IPS-NIHi11 (cell line): ENCODE measurements at places on chromosomes 7 and 10.

- DNase-seq: no peak
Observed at GRCh38 chr7:114175125-114175524, 239.5 kb upstream of the FOXP2 start.

DNA sequence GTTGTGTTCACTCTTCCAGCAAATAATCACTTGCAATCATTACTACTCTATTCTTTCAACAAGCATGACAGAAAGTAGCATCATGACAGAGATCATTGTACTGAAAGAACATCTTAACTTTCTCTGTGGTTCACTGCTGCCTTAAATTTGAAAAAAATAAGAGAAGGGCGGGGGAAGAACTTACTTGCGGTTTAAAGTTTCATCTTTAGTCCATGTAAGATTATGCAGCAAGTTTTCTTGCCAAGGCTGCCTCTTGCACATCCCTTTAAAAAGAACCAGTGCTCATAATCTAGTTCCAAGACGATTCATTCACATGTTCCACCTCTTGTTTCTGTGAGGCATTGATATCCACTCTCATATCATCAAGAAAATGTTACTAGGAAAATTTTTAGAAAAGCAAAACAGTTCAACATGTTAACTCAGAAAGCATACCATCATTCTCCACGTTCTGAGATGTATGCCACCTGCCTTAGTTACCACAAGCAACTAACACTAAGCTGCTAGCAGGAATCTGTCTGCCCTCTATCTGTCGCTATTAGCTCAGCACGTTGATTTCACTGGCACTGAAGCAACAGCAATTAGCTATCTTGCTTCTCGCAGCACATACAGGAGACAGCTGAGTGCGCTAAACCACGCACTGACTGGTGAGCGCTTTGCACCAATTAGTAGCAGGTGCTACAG, at the start of gene PCDH15:
TSS of gene PCDH15 (minus strand) at position 491 of the 681 bp plus-strand sequence. CDS start 136,969 bp downstream, outside the sequence.
- peak; percentile 45 for DNase-seq

- peak; percentile 77 for DNase-seq
Observed at GRCh38 chr10:93482145-93482834, at the start of gene MYOF. TSS of gene MYOF (minus strand) at chr10:93482334. CDS start at chr10:93482194, 140 bp downstream.

DNA sequence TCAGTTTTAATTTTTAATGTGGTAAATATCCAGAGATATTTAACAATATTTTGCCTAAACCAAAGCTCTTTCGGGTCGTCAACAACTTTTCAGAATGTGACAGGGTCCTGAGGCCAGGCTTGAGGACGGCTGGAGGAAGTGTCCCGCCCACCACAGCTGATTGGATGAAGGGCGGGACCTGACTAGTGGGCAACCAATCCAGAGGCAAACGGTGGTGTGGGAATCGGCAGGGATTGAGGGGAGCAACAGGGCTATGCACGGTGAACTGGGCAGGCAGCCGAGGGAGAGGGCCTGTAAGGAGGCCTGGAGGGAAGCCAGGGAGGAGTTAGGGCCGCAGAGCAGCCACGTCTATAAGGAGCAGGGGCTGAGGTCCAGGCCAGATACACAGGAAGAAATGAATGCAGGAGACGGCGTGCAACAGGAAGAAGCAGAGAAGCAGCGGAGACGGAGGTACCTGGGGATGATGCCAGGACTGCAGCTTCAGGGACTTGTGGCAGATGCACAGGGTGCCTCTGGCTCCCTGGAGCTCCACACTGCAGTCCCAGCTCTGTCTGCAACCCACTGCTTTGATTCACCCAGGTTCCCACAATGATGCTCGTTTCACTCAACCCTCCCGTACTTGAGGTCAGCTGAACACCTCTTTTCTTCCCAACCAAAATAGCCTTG, 46.1 kb upstream of the ZMIZ1 start:
- peak; percentile 94 for DNase-seq

- no peak for DNase-seq
Observed at GRCh38 chr7:7416031-7416858, 119.4 kb downstream of the COL28A1 start.
